ENCODE measurements at places on chromosomes 5 and 9.

GRCh38 chr5:168920019-168920810 is 341.0 kb upstream of the PANK3 start:
- DNase-seq = no peak

DNA sequence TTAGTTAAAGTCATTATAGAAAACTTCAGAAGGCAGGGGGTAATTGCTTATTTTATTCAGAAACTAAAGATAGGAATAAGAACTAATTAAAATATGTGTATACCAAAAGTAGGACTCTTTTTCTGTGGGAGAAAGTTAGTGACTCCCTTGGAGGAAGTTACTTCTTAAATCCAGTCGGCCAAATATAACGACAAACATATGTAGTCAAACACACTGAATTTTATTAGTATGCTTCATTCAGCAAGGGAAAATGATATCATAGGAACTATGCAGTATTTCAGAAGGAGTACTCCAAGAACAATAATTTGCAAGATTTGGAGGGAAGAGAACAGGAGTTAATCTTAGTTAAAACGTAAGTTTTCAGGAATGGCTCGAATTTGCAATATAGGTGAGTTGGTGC is 432.6 kb downstream of the CYLC2 start:
- no peak for DNase-seq

GRCh38 chr5:159135896-159136531 is 36.3 kb upstream of the EBF1 start:
- no peak for DNase-seq

- no peak for DNase-seq
Measured at GRCh38 chr5:161676103-161676502, 9.4 kb upstream of the GABRA6 start.

GRCh38 chr9:77927265-77927664 is 104.3 kb downstream of the GNAQ start:
- DNase-seq = no peak

DNA sequence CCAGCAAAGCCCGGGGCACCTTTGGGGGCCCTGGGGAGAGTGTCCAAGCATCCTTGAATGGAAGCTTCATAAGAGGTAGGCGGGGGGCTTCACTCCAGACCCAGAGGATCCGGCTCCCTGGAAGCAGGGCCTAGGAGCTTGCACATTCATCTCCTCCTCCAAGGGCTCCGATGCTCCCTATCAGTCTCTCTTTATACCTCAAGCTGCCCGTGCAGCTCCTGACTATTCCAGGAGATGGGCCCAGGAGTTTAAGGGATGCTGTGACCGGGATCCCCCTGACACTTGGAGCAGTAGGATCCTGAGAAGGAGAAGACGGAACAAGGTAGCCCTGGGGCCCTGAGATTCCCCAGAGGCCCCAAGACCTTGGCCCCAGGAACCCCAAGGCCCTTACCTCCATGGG is 25.9 kb downstream of the CSF1R start:
- no peak for DNase-seq

GRCh38 chr5:67607958-67608357 is 411.4 kb upstream of the CD180 start:
- no peak for DNase-seq

GRCh38 chr5:151556806-151557205 is 34.3 kb downstream of the FAT2 start:
- no peak for DNase-seq

DNA sequence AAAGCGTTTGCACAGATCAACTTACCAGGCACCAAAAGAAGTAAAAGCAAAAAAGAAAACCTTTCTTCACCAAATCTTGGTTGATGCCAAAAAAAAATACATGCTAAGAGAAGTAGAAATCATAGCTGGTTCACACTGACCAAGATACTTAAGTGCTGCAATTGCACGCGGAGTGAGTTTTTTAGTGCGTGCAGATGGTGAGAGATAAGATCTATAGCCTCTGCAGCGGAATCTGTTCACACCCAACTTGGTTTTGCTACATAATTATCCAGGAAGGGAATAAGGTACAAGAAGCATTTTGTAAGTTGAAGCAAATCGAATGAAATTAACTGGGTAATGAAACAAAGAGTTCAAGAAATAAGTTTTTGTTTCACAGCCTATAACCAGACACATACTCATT is 36.4 kb upstream of the CCDC152 start:
- no peak for DNase-seq

- DNase-seq = no peak
Measured at GRCh38 chr5:178115814-178116142, 2.4 kb downstream of the N4BP3 start.
